ENCODE measurements at places on chromosomes 13 and 19.

DNA sequence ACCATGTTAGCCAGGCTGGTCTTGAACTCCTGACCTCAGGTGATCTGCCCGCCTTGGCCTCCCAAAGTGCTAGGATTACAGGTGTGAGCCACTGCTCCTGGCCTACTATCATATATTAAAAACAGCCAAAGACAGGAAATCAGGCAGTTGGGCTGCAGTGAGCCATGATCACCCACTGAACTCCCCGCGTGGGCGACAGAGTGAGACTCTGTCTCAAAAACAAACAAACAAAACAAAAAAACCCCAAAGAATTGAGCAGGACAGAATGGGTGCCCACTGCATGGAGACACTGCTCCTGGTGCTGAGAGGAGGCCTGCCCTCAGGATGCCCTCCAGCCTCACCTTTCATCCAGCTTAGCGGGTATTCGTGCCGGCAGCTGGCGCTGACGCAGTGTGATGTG is 5.2 kb upstream of the RINL start:
- DNase-seq: no peak

GRCh38 chr19:15291089-15291488 is 41.2 kb downstream of the BRD4 start:
- DNase-seq: no peak

DNA sequence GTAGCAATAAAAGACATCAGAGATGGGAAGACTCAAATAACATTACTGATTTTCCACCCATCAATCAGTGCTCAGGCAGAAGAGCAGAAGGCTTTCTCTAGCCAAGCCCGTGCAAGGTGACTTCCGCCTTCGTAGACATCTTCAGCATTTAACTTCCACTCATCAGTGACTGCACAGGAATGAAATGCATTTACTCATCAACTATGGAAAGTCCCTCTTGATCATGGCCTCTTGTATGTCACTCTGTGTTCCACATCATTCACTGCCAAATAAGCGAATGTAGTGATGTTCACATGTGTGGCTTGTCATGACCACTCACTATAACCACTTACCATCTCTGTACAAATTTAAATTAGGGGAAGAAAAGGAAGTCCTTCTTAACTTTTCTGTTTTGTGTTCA is 49.4 kb downstream of the SACS start:
- DNase-seq: no peak

DNA sequence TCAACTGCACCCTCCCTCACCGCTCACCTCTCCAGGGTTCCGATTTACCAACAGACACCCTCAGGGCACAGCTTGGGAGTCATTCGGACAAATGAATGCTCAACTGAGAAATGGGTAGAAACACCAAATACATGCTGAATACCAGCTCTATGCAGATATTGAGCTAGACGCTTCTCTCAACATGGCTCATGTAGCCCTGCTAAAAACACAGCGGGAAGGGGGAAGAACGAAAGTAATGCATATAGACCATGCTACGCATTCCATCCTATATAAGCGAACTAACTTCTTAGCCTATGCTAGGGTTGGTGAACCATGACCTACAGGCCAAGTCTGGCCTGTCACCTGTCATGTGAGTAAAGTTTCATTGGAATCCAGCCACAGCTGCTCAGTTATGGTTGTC is 304.0 kb downstream of the UQCRFS1 start:
- no peak for DNase-seq

- DNase-seq: no peak
These were observed 30.8 kb downstream of the NLRP4 start for GRCh38 chr19:55867101-55867500.

- no peak for DNase-seq
These were observed 1344.9 kb downstream of the UQCRFS1 start for GRCh38 chr19:27868007-27868406.

DNA sequence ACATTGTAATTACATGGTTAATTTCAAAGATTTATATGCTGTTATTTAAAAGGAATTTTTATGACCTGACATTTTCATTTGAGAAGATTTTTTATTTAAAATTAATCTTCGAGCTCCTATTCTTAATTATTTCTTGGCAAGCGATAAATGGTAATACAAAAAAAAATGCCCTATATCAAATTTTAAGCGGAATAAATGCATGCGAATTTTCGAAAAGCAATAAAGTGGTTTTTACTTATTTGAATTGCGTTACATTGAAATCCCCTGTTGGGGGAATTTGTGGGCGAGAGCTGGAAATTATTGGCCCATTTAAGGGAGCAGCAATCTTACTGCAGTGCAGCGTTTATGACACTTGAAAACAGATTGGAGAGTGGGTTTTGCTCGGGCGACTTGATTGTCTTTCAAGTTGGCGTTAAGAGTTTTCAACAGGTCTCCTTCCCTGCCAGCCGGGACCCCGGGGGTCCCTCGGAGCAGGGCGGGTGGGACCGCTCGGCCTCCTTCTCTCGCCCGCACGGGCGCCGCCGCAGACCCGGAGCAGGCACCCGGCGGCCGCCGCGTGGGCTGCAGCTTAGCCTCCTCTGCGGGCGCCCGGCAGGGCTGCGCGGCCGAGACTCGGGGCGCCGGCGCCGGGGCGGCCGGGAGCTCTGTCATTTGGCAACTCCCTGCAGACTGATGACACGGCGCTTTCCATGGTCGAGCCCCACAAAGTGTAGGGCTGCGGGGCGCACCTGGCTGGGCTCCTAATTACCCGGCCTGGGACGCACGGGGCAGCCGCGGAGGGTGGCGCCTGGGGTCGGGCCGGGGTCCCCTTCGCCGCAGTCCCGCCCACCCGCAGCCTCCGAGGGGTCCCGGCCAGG is 255.1 kb upstream of the SOX21 start:
- DNase-seq: no peak

- no peak for DNase-seq
These were observed 9.8 kb upstream of the CDC42EP5 start for GRCh38 chr19:54482889-54483288.

DNA sequence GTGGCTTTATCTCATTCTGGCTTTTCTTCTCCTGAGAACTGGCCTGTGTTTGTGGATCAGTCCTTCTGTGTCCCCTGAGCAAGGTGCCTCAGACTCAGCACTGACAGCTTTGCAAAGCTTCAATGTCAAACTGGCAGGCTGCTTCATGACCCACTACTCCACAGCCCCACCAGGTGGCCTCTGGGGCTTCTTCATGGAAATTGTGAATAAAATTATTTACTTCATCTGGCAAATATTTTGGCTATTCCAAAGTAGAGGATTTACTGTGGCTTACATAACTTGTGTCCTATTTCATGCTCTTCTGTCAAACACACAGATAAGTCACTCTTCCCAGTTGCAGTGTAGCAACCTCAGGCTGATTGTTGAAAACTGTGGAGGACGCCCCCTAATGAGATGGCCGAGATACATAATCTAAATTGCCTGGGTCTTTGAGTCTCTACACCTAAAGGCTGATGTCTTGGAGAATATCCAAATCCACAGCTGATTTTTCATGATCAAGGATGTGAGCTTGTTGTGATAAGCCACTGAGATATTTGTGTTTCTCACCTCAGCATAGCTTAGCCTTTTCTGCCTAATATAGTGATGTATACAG is 721.9 kb upstream of the SLC10A2 start:
- DNase-seq: no peak

GRCh38 chr19:50358483-50359327 is 6.7 kb downstream of the NAPSA start:
- DNase-seq: no peak

DNA sequence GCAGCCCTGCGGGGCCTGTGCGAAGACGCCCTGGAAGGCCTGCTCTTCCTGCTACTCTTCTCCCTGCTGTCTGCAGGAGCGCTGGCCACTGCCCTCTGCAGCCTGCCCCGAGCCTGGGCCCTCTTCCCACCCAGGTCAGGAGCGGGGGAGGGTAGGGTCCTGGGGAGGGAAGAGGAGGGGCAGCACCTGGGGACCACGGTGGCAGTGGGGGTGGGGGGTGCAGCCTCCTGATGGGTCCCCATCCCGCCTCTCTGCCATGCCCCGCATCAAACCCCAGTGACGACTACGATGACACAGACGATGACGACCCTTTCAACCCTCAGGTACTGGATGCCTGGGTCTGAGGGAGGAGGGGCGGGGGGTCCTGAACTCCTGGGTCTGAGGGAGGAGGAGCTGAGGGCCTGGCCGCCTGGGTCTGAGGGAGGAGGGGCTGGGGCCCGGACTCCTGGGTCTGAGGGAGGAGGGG is 13.4 kb upstream of the LENG8 start:
- no peak for DNase-seq

DNA sequence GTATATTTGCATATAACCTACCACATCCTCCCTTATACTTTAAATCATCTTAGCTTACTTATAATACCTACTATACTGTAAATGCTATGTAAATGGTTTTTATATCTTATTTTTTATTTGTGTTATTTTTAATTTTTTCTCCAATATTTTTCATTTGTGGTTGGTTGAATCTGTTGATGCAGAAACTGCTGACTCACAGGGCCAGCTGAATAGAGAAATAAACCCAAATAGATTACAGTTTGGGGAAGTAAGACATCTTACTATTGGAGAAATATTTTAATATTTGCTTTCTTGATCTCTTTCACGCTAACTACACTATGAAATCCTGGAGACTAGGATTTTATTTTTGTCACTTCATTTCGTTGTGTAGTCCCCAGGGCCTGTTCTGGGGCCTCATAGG is 7.1 kb downstream of the SMAD9 start:
- no peak for DNase-seq

DNA sequence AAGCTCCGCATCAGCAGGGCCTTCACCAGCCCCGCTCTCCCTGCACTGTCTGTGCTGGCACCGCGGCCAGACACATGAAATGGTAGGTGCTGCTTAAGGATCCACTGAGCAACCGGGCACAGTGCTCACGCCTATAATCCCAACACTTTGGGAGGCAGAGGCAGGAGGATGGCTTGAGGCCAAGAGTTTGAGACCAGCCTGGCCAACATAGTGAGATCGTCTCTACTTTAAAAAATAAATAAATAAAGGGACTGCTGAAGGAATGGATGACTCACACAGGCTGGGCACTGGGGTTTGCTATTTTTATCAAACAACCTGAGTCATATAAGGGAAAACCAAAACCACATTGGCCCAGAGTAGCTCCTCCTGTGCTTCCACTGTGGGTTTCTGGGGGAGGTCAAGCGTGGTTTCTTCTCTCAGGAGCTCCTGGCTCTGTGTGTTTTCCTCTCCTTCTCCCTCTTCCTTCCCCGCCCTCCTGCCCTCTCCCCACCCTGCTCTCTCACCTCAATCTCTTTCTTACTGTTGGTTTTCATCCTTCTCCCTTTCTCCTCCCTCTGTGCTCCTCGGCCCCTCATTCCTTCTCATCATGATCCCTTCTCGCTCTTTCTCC is 21.3 kb downstream of the VRK3 start:
- DNase-seq: peak; percentile 59

DNA sequence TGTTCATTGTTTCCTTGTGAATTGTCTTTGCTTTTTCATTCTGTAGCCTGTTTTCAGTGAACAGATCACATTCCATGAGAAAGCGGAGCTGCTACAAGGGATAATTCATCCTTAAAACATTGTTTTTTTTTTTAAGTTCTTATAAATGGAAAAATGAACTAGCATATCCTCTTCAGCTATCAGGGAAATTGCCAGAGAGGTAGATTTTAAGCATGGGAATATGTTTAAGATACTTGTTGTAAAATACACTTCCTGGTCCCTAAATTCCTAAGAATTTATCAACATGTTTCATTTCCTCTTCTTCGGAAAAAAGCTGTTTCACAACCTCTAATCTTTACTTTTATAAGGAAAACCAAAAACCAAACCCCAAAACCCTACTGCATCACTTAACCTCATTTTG is 238.0 kb downstream of the POSTN start:
- DNase-seq: no peak

DNA sequence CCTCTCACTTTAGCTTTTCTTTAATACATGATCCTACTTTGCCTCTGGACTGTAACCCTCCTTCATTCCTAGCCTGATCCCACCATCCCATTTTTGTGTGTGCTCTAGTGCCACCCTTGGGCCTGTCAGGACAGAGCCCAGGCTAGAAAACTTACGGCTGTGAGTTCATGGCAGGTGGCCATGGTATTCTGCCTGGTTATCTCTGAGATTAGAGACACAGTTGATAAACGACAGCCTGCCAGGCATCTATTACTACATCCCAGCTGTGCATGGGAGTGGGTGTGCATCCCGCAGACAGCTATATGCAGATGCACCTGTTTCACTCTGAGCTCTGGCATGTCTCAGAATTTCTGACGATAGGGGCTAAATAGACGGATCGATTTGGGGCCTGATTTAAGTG is 110.9 kb downstream of the HS6ST3 start:
- DNase-seq: no peak

DNA sequence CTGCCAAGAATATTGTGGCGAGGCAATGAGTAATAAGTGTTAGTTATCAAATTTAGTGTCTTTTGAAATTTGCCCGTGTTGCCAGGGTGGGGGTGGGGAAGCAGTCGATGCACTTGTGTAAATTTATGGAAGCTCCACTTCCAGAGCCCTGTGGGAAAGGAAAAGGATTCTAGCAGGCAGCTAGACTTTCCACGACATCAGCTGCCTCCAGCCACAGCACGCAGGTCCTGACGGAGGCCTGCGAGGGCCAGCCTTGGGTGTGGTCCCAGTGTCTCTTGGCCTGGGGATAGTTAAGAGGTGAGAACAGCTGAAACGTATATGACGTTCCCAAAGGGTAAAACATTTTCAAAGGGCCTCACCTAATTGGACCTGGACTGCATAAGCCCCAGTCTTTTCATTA is 433.0 kb downstream of the TSHZ3 start:
- no peak for DNase-seq

- DNase-seq: no peak
These were observed at the start of gene NOVA2 for GRCh38 chr19:45973553-45974338. NOVA2 (minus strand) TSS chr19:45973865; CDS start chr19:45973351, 514 bp downstream.

DNA sequence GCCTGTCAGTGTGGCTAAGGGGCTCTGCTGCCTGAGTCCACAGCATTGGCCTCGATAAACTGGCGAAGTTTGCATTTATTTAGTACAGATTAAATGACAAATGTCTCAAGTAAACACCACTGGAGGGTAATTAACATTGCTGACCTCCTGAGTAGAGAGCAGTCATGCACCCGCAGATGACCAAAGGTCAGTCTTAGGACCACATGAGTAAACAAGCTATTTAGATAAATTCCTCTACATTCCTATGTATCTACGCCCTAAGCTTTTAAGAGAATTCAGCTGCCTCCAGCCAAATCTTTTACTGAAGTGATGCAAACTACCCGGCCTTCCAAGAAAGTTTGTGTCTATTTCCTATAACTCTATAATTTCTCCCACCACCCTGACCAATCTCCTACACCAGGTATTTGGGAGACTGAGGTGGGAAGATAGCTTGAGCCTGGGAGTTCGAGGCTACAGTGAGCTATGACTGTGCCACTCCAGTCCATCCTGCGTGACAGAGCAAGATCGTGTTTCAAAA is 22.9 kb downstream of the CD70 start:
- DNase-seq: no peak

DNA sequence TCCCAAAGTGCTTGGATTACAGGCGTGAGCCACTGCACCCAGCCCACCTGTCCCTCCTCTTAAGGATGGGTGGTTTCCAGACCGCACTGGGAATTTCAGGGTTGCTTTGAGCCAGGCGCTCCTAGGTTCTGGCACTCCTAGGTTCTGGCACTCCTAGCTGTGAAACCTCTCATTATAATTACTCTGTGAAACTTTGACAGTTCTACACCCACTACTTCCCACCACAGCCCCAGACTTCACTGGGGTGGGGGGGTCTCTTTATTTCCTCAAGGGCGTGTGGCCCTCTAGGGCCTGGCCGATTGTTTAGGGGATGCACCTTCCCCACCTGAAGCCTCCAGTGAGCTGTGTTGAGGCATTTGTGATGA is 2.3 kb upstream of the ADAMTS10 start:
- no peak for DNase-seq

- no peak for DNase-seq
These were observed at the start of gene CCDC70 for GRCh38 chr13:51861723-51862300. CCDC70 (plus strand) TSS chr13:51861969; CDS start chr13:51865412, 3,443 bp downstream.
